Uterine smooth muscle cell (primary cell): ENCODE measurements at places on chromosomes 11 and 22. TPM values are rescaled to one million over a fixed set of nuclear protein-coding genes. Genes with fewer than 3 reads are reported as not detected.

The MAJIN gene
- not detected in 2 replicates for total RNA-seq

The SHISAL1 gene
- total RNA-seq = 14.6 and 14.9 TPM in 2 replicates

The QSER1 gene
- 21.9 and 27.1 TPM in 2 replicates for total RNA-seq

The DEFB131B gene
- not detected in 2 replicates for total RNA-seq

The FDXACB1 gene
- 2.7 and 4.2 TPM in 2 replicates for total RNA-seq

The WNT11 gene
- 0.50 TPM in 1 of 2 replicates, not detected in the other for total RNA-seq

The MRGPRX4 gene
- total RNA-seq = not detected in 2 replicates

The BATF2 gene
- total RNA-seq = 0.50 and 0.77 TPM in 2 replicates

The USP47 gene
- total RNA-seq = 91.1 and 95.0 TPM in 2 replicates

The GTSE1 gene
- 4.2 and 16.8 TPM in 2 replicates for total RNA-seq

The TREH gene
- total RNA-seq = under 0.01 TPM in 1 of 2 replicates, not detected in the other

The NCAM1 gene
- total RNA-seq = 32.4 and 35.1 TPM in 2 replicates

The ACAT1 gene
- 114 TPM in 2 replicates for total RNA-seq

The GAB4 gene
- not detected in 2 replicates for total RNA-seq

The GGTLC3 gene
- total RNA-seq = not detected in 2 replicates

The DPP3 gene
- total RNA-seq = 50.4 and 56.9 TPM in 2 replicates

The IRF7 gene
- 4.5 and 7.4 TPM in 2 replicates for total RNA-seq

The MPPED1 gene
- not detected in 2 replicates for total RNA-seq

The RIMBP3C gene
- total RNA-seq = 0.11 and 0.25 TPM in 2 replicates

The KRTAP5-7 gene
- total RNA-seq = 0.11 TPM in 1 of 2 replicates, not detected in the other

The NAALADL1 gene
- 24.7 and 31.5 TPM in 2 replicates for total RNA-seq

The MYO7A gene
- 0.11 and 0.12 TPM in 2 replicates for total RNA-seq

The TSPAN18 gene
- 0.12 TPM in 1 of 2 replicates, not detected in the other for total RNA-seq

The AIFM3 gene
- total RNA-seq = 0.33 and 0.50 TPM in 2 replicates

The TH gene
- total RNA-seq = not detected in 2 replicates

The C11orf52 gene
- total RNA-seq = 0.11 and 0.25 TPM in 2 replicates

The HEPN1 gene
- total RNA-seq = not detected in 2 replicates

The PACSIN3 gene
- 29.7 and 30.7 TPM in 2 replicates for total RNA-seq

The CARD16 gene
- 2.8 and 5.2 TPM in 2 replicates for total RNA-seq
